Left renal cortex interstitium (tissue), 4 donors: ENCODE measurements at places on chromosomes 4 and X. TPM values are rescaled to one million over a fixed set of nuclear protein-coding genes. Genes with fewer than 3 reads are reported as not detected.

GRCh38 chrX:53266914-53267313 lies 14.5 kb downstream of the IQSEC2 start:
- no peak for DNase-seq

- no peak for DNase-seq
These were observed 15.6 kb upstream of the ASMTL start for GRCh38 chrX:1468250-1468772.

DNA sequence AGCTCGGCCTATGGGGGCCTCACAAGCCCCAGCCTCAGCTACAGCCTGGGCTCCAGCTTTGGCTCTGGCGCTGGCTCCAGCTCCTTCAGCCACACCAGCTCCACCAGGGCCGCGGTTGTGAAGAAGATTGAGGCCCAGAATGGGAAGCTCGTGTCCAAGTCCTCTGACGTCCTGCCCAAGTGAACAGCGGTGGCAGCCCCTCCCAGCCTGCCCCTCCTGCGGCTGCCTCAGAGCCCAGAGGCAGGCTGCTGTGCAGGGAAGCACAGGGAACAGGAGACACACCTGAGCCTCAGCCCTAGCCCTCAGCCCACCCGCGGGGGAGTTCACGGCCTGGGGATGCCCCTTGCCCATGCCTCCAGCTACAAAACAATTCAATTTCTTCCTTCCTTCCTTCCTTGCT lies 75.7 kb upstream of the ZXDA start:
- no peak for DNase-seq

Gene SLC7A11
- polyA plus RNA-seq = 2.0 TPM

Gene TMPRSS11D
- 0.29 TPM for polyA plus RNA-seq
